Stimulated activated CD4-positive, alpha-beta T cell treated with anti-CD3 and anti-CD28 coated beads, Interleukin-12 subunit alpha, Interleukin-12 subunit beta, amount 100 ng/mL, for 4 hours (primary cell): ENCODE measurements at places on chromosomes 1 and 21.

- no peak for DNase-seq
Measured at GRCh38 chr1:201500670-201501120, 6.2 kb downstream of the CSRP1 start.

GRCh38 chr1:158654571-158654970 lies 31.9 kb downstream of the SPTA1 start:
- DNase-seq, result no peak

- DNase-seq, result no peak
Measured at GRCh38 chr1:2983706-2984398, 37.4 kb upstream of the ACTRT2 start.

DNA sequence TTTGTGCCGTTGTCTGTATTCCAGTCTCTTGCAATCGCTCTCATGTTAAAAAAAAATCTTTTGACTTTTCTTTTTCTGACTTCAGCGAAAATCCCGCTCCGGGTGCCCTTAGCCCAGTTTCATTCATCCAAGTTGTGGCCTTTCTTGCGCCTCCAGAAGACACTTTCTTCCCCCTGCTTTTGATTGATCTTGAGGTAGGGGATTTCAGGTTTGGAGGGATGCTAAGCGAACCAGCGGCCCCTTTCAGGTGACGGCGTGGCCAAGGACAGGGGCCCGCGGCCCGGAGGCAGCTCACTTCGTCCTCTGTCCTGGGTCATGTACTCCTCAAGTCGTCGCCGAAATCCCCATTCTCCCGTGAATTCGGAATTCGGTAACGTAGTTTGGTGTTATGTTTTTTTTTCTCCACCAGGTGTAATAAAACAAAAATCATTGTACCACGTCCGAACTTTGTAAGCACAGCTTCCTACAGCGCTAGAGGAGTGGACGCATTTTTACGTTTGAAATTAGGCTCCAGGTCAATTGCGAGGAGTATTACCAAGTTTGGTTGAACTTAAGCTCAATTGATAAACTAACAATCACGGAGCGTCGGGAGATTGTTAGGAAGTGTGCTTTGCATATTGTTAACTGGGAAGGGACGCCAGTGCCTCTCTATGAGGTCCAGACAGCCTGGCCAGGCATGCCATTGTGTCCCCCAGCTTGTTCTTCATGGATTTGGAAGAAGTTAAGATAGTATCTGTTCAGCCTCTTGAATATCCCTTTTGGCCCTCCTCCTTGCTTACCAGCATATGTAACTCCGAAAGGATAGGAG lies 1.1 kb downstream of the MRPS6 start:
- DNase-seq, result peak; percentile 16

DNA sequence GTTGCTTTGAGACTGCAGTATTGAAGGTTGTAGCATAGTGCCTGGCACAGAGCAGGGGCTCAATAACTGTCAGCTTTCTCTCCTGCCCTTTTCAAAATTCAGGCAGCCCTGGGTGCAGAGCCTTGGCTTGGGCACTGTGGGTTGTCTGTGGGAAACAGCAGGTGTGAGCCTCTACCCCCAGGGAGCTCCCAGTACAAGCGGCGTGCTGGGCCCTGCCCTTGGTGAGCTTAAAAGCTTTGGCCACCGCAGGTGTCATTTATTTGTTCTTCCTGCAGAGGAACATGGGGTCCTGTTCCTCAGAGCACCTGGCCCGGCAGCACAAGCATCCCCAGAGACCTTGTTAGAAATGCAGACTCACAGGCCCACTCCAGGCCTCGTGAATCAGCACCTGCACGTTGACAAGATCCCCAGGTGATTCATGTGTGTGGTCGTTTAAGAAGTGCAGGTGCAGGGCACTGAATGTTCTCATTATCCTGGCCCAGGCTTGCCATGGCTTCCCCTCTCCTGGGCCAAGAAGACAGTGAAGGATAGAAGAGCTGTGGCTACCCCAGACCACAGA lies 29.9 kb upstream of the IGSF21 start:
- DNase-seq, result no peak
